ENCODE measurements at places on chromosomes 2 and 18.

GRCh38 chr18:2968606-2969005 lies 44.3 kb downstream of the LPIN2 start:
- DNase-seq = no peak

- DNase-seq = no peak
These were observed 39.8 kb upstream of the CTAGE1 start for GRCh38 chr18:22457524-22457923.

DNA sequence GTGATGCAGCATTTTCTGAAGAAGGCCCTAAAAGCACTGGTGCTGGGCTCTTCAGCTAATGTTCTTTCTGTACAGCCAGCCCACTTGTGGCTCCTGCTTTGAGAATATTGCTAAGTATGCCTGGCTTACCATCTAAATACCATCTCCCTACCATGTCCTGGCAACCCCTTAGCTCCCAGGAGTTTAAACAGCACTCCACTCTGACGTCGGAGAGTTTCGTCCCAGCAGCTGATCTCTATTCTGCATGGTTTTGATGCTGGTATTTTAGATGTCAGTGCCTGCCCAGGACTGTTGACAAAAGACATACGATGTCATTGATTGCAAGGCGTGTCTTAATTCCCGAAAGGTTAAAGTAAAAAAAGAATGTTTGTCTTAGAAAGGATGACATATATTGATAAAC lies 47.0 kb upstream of the AFF3 start:
- DNase-seq = no peak

DNA sequence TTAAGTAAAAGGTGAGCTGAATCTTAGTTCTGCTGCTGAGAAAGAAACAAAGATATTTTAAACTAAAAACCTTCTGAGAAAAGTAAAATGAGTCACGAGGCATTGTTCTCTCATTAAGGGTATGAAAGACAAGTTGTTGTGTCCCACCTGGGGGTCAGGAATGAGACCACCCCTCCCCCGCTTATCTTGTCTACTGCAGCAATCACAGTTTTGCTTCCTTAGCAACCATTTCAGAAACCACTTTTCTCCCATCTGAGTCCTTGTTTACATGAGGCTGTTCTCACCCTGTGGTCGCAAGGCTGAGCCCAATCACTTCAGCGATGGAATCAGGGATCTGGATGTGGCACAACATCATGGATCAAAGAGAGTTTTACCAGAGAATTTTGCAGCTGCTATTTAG lies 377.6 kb upstream of the NETO1 start:
- no peak for DNase-seq

DNA sequence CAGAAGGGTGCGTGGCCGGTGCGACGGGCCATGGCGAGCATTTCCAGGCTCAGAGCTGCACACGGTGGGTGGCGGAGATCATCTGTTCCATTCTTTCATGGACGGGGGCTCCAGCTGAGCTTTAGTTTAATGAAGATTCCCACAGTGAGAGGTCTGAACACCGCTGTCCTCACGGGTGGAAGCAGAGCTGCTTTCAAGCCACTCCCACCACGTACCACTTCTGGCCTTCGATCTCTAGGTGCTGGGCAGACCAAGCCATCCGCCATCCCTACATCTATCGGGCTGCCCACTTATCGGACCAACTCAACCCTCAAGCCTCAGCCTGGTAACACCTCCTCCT lies 18.5 kb downstream of the GPR35 start:
- no peak for DNase-seq

GRCh38 chr2:63876311-63876710 lies 34.6 kb downstream of the UGP2 start:
- no peak for DNase-seq

GRCh38 chr18:42339372-42339771 lies 384.3 kb downstream of the PIK3C3 start:
- DNase-seq = peak; percentile 60

GRCh38 chr2:182445391-182445965 lies 18.6 kb upstream of the PDE1A start:
- DNase-seq = no peak

GRCh38 chr2:195382186-195382585 lies 274.8 kb upstream of the SLC39A10 start:
- DNase-seq = no peak

DNA sequence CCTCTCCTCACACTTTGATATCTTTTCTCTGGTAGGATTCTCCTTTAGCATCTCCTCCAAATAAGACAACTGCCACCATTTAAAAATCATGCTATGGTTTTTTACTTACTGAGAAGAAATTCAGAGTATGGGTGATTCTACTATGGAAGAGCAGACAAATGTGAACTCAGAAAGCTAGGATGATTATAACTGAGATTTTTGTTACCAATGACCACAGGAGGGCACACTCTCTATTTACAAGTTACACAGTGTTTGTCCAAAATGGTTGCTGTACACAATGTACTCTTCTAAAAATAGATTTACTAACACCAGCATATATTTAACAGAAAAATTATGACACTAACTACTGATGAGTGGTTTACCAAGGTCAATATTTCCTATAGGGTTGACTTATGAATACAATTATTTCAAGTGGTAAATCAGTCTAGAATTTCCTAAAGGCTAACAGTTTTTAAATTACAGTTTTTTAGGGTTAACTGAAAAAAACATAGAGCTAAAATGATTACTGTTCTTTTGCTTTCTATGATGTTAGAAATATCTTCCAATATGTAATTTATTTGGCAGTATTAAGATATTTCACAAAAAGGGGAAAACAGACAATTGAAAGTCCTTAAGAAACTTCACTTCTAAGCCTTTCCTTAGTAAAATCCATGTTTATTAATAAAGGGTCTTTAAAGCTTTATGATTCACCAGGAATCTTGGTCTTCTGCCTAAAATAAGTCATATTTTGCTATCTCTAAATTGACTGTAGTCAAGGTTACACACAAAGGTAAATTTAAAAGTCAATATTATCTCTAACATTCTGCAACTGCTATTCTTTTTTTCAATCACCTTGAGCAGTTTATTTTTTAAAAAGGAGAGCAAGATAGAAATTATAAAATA lies 57.2 kb downstream of the MAP4K3 start:
- DNase-seq = peak; percentile 86

GRCh38 chr2:190677255-190677654 lies 28.4 kb downstream of the NAB1 start:
- no peak for DNase-seq

- no peak for DNase-seq
These were observed 121.0 kb downstream of the SPOPL start for GRCh38 chr2:138622613-138623012.

GRCh38 chr2:171852366-171852888 lies 41.6 kb downstream of the SLC25A12 start:
- no peak for DNase-seq

DNA sequence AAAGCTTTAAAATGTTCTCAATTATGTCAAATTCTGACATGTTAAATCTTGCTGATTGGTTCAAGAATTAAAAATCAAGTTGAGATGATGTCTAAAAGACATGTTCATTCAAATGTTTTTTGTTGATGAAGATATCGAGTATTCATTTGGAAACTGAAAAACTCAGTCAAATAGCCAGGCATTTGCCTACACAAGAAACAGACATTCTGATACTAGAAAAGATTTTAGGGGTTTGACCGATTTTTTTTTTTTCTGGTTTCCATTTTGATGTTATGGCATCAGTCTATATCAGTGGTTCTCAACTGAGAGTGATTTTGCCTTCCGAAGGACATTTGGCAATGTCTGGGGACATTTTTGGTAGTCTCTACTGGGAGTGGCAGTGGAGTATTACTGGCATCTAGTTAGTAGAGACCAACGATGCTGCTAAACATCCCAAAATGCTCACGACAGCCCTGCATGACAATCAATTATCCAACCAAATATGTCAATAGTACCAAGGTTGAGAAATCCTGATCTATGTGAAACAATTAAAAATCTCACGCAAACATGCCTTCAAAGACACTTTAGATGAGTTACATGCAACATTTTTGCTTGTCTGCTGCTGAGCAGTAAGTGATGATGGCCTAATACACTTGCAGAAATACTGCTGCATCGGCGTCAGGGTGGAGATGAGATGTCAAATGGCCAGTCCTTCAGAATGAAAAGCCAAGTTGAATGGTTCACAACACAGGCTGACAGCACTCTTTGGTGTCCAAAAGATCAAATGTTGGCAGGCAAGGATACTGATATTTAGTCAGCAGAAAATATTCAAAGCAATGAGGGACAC lies 12.5 kb downstream of the RASGRP3 start:
- DNase-seq = no peak

- DNase-seq = no peak
These were observed 131.6 kb upstream of the OTX1 start for GRCh38 chr2:62919041-62919440.

DNA sequence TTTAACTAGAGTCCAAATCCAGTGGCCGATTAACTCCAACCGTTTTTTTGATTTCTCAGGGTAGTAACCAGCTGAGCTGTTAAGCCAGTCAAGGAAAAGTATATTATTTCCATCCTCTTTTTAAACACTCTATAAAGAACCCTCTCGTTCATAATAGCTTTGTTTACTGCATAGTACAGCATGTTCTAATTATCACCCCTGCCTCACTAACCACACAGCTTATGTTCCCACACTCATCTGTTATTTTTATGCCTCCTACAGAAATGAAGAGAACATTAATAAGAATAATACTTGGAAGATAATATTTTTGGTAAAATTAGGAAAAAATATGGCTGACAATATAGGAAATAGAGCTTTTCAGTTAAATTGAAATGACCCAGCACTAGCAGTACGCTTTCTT lies 2132.8 kb upstream of the CELF4 start:
- no peak for DNase-seq

- DNase-seq = no peak
These were observed 36.4 kb downstream of the PLEKHM3 start for GRCh38 chr2:207988975-207989374.

GRCh38 chr2:158677542-158677941 lies 117.6 kb upstream of the DAPL1 start:
- DNase-seq = no peak

DNA sequence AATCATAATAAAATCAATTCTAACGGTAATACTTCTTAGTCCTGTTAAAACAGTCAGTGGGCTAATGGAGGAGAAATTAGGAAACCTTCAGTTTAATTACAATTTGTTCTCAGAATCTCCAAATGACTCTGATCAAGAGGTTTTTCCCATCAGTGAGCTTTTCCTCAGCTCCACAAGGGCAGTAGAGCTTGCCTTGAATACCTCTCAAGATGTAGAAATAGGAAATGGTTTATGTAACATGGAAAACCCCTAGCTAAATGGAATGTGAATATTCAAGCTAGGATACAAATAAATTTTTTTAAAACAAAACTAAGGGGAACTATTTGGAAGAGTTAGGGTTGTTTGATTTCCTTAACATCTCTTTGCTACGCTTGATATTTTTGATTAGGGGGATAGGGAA lies 87.5 kb downstream of the PLEKHM3 start:
- no peak for DNase-seq
